ENCODE measurements at places on chromosomes 2 and 18. TPM values are rescaled to one million over a fixed set of nuclear protein-coding genes. Genes with fewer than 3 reads are reported as not detected.
A peak's percentile ranks its signal among the peaks of the same experiment; 100 is the strongest.

DNA sequence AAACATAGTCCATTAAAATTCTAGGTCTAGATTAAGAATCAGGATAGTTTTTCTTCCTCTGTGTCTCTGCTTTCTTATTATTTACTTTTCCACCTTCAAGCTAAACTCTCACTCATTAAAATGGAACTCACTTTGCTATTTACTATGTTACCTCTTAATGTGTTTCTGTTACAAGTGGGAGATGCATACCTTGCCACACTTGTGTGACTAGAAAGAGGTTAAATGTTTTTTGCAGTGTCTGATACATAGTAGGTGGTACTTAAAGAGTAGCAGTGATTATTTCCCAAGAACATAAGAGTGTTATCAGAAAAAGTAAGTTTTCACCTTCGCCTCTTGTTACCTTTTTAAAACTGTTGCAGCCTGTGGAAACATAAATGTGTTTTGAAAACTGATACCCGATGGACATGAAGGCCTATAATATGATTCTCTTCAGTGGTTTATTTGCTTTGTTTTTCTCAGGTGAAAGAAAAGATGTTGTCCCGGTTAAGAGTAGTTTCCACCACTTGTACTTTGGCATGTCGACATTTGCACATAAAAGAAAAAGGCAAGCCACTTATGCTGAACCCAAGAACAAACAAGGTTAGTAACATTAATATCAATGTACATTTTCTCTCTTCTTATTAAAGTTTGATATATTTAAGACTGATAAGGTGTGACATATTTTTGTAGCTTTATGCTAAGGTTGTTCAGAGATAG, 16.6 kb downstream of the ME2 start:
- DNase-seq, result no peak

GRCh38 chr2:10877651-10878111, 34.1 kb upstream of the KCNF1 start:
- peak; percentile 54 for DNase-seq

- DNase-seq, result no peak
These were observed 5.3 kb downstream of the LHCGR start for GRCh38 chr2:48750128-48750739.

- DNase-seq, result no peak
These were observed 308.3 kb downstream of the DLGAP1 start for GRCh38 chr18:4146797-4147196.

- no peak for DNase-seq
These were observed 16.0 kb downstream of the YPEL5 start for GRCh38 chr2:30162806-30163205.

DNA sequence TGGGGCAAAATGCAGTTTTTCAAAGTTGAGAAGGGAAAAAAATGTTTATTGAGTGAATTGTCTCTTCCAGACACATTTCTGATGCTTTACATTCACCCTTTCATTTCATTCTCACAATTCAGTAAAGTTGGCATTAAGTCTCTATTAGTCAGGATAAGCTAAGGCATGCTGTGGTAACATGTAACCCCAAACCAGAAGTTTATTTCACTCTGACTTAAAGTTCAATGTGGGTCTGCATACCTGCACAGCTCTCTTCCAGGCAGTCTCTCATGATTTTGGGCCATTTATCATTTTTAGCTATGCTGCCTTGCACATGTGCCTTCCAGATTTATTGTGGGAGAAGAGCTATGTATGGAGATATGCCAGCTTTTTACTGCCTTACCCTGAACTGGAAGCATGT, 48.0 kb downstream of the DDX18 start:
- no peak for DNase-seq

DNA sequence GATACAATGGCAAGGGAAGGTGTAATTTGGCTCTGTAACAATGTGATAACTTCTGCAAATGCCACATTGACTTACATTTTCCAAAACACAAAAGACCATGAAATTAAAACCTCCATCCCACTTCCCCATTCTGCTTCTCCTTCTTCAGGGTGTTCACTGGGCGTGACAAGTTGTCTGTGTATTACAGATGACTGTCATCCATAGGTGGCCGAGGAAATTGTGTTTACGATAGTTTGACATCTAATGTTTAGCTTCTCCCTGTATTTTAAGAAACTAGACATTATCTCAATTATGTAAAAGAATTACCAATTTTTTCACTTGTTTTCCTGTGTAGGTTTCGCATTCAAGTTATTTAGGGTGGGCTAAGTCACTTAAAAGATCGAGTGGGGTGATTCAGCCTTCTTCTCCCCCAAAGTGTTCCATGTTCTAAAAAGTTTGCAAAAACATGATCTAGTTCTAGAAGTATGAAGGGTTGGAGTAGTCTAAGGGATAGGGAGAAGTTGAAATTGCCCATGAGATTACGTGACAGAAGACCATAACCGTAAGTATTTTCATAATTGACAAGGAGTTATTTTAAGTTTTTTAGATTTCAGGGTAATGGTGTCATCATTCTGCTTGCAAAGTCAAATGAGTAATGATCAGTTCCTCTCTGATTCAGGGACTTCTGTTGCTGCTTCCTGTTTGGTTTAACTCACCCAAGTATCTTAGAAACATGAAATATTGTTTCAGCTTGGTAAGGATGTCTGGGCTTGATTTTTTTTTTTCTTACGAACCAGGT, 25.2 kb upstream of the CYTIP start:
- DNase-seq, result no peak

- DNase-seq, result no peak
These were observed 32.2 kb downstream of the ZAP70 start for GRCh38 chr2:97745474-97746174.

DNA sequence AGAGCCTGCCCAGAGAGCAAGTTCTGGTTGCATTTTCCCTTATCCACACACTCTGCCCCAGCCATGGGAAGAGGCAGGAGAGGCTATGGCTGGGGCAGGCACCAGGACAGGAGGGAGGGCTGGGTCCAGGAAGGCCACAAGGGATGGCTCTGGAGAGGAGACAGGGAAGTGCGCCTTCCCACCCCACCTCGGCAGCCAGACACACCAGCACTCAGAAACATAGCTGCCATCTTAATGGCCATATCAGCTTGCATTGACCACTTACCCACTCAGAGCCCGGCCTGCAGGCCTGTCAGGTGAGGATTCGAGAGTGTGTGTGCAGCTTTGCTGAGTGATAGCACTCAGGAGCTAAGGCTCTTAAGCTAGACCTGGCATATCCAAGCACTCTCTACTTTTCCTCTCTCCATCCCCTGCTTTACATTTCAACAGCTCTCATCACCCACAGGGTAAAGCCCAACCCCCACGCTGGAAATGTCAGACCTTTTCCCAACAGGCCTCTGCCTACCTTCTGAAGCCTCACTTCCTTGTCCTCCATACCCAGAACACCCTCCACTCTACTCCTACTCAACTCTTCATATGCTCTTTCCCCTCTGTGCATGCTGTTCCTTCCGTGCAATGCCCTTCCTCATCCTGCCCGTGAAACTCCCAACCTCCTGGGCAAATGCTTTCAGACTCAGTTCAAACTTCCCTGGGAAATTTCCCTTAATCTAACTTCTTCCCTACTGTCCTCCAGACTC, 147.9 kb downstream of the TNS1 start:
- DNase-seq, result no peak

GRCh38 chr18:8307960-8308359, 301.3 kb upstream of the RAB12 start:
- DNase-seq, result no peak

DNA sequence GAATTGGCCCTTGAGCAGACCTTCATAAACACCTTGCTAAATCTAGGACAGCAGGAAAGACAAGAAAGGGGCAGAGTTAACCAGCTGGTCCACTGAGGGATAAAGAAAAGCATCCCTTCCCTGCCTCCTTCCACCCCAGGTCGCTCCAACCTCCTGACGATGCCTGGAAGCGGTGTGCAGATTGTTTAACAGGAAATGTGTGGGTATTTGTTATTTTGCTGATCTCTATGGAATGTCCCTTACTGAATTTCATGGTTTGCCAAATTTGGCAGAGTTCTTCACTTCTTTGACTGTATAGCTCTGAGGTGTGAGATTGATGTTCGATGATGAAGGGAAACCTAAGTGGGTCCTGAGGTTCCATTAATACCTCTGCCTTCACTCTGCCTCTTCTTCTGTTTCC, 72.9 kb downstream of the MAP3K20 start:
- DNase-seq, result no peak

DNA sequence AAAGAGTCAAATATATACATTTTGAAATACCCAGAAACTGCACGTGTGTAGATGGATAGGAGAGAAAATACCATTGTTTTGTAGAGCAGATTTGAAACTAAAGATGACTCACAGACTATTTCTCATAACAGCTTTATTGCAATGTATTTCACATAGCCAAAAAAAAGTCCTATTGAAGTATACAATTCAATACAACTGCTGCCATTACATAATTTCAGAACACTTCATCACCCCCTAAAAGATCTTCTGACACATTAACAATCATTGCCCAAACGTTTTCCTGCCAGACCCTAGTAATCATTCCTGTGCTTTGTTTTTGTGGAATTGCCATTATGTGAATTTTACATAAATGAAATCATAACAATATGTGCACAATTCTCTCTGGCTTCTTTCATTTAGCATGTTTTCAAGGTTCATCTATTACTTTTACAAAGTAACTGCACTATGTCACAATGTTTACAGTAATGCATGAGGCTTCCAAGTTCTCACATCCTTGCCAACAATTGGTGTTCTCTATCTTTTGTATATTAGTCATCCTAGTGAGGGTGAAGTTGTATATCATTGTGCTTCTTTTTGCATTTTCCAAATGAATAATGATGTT, 378.6 kb upstream of the CWC22 start:
- DNase-seq, result no peak

- no peak for DNase-seq
These were observed 106.2 kb downstream of the MREG start for GRCh38 chr2:215907147-215907546.

DNA sequence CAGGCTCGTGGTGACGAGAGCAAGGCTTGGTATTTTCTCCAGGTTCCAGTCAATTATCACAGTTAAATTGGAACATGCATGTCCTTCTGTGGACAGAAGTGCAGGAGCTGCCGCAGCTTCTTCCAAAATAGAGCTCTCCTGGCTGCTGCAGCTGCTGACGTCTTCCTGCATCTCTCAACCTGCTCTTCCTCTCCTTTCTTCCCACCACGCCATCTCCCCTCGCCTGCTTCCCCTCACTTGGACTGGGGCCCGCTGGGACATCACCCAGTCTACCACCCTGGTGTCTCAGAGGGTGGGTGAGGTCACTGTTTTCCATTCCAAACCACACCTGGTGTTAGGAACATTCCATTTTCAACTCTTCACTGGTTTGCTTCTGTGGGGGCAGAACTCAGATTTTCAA, 41.4 kb downstream of the SPP2 start:
- DNase-seq, result no peak

DNA sequence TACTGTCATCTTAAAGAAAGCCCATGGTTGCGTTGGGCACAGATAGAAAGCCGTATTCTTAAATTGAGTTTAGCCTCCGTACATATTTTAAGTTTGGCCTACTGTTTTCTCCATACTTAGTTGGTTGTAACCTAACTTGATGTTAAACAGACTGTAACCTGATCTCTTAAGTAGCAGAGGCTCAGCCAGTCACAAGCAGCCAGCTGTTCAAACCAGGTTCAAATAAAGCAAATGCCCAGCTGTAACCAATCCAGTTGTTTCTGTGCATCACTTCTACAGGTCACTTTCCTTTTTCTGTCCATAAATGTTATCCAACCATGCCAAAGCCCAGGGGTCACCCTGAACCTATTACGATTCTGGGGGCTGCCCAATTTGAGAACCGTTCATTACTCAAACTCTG, 10.0 kb upstream of the THADA start:
- DNase-seq, result no peak

- DNase-seq, result no peak
These were observed 14.5 kb upstream of the IL1RN start for GRCh38 chr2:113112871-113113270.

- DNase-seq, result no peak
These were observed 53.9 kb upstream of the RAB27B start for GRCh38 chr18:54774423-54774822.

- no peak for DNase-seq
These were observed 72.7 kb upstream of the MAP4K4 start for GRCh38 chr2:101624706-101625332.

DNA sequence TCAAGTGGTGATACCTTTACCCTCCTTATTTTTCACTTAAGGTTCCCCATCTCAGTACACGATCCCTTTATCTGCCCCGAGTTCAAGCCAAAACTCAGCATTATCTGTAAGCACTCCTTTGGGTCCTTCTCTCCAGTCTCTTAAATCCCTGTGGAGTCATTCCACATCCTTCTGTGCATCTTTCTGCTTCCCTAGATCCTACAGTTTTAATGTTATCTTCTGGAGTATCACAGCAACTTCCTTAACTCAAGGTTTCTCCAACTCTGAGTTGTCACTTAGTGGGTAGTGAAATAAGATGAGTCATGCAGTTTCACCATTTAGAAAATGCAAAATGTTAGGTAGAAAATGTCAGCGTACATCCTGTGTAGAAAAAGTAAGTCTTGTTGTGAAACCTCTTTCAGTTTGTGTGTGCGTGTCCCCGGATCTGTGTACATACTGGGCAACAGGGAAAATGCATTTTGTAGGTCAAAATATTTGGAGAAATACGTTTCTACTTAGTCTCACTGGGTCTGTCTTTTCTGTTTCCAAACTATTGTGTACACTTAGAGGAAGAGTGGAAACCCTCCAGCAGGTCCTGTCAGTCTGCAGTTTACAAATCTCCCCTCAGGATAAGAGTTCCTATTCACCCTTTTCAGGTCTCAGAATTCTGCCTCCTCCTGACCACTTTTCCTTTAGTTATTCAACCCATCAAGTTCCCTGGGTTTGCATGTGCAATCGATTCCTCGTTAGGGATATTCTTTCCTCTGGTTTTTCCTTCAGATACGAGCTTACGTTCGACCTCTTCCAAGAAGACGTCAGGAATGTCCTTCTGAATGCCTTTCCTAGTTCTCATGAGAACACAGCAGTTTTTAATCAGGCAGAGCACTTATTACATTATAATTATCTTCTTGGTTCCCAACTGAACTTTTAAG, 154.8 kb downstream of the TGIF1 start:
- DNase-seq, result no peak

DNA sequence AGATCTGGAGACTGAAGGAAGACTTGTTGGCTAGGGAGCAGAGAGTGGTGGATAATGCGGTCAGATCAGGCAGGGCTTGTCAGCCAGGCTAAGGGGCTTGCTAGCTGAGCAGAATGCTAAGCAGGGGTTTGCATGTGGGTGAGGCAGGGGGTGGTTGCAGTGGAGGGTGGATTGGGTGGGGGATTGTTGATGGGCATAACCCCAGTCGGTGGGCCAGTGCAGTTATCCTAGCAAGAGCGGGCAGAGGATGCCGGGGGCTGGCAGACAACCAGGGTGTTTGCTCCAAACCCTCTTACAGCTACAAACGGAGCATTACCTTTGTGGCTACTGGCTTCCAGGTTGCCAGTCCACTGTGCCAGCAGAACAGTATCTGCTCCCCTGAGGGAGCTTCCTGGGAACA, 131.5 kb upstream of the LGALSL start:
- no peak for DNase-seq

Gene IL1RL1
- 1.3 TPM for total RNA-seq

Gene TXNDC2
- total RNA-seq, result not detected

Gene ITGAV
- total RNA-seq, result 88.0 TPM

Gene TDRD15
- total RNA-seq, result not detected

Gene ZNF513
- 16.7 TPM for total RNA-seq

Gene SULT1C4
- total RNA-seq, result 0.48 TPM

Gene ZC3H6
- 10.3 TPM for total RNA-seq

Gene GALNT3
- total RNA-seq, result 16.7 TPM

Gene INO80C
- total RNA-seq, result 20.2 TPM
